CD4-positive, CD25-positive, alpha-beta regulatory T cell (primary cell): ENCODE measurements at places on chromosomes 3 and 15. TPM values are rescaled to one million over a fixed set of nuclear protein-coding genes. Genes with fewer than 3 reads are reported as not detected.

- no peaks in the 10 kb centered on the region for H3K27me3 ChIP-seq
- no peak overlapping the region for H3K27ac ChIP-seq
- H3K4me1 ChIP-seq = peaks cover 5% of the 10 kb centered on the region
Measured at GRCh38 chr3:46233194-46233593, 9.1 kb upstream of the CCR3 start.

- no peaks in the 10 kb centered on the region for H3K36me3 ChIP-seq
- no peaks in the 10 kb centered on the region for H3K4me1 ChIP-seq
- H3K27ac ChIP-seq = no peak overlapping the region
- H3K27me3 ChIP-seq = no peaks in the 10 kb centered on the region
- no peak overlapping the region for H3K4me3 ChIP-seq
- no peak for DNase-seq
Measured at GRCh38 chr15:35306361-35306981, 221.4 kb upstream of the NANOGP8 start.

GRCh38 chr3:143309705-143310104 lies 190.1 kb downstream of the CHST2 start:
- no peaks in the 10 kb centered on the region for H3K36me3 ChIP-seq
- H3K27me3 ChIP-seq = no peaks in the 10 kb centered on the region
- DNase-seq = no peak
- H3K27ac ChIP-seq = no peak overlapping the region
- H3K4me3 ChIP-seq = no peak overlapping the region

DNA sequence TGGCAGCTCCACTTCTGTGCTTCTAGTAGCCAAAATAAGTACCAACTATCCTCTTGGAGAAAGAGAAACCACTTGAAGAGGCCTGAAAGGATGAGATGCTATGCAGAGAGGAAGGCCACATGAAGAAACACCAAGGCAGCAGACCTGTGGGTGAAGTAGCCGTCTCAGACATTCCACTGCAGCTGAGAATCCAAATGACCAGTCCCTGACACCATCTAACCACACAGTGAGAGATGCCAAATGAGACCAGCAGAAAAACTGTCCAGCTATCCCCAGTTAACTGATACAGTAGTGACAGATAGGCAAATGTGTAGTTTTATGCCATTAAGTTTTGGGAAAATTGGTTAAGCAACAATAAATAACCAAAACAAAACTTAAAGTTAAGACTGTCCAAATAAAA lies 47.9 kb upstream of the ZSCAN2 start:
- no peak overlapping the region for H3K4me3 ChIP-seq
- no peaks in the 10 kb centered on the region for H3K27me3 ChIP-seq
- no peaks in the 10 kb centered on the region for H3K36me3 ChIP-seq
- H3K27ac ChIP-seq = no peak overlapping the region
- DNase-seq = no peak

PLCH1 gene
- total RNA-seq = 0.12 TPM

DLEC1 gene
- total RNA-seq = 4.9 TPM

MAGEL2 gene
- total RNA-seq = not detected

PLD1 gene
- 8.8 TPM for total RNA-seq
